ENCODE measurements at places on chromosomes 3 and 15.
A peak's percentile ranks its signal among the peaks of the same experiment; 100 is the strongest.

DNA sequence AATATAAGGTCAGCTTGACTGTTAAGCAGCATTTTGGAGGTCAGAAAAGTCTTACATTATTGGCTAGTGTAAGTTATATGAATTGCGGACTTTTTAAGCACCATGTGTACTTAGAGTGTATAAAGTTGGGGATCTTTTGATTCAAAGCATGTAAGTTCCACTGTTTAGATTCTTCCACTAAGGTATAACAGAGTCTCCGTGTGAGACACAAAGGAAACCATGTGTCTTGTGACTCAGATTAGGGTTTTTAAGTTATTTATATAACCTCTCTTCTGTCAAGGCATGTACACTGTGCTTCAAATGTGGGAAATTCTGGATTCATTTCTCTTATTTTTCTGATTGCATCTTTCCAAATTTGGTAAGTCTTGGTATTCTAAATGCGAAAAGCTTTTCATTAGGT lies 143.5 kb upstream of the SOX2 start:
- DNase-seq: peak; percentile 25

DNA sequence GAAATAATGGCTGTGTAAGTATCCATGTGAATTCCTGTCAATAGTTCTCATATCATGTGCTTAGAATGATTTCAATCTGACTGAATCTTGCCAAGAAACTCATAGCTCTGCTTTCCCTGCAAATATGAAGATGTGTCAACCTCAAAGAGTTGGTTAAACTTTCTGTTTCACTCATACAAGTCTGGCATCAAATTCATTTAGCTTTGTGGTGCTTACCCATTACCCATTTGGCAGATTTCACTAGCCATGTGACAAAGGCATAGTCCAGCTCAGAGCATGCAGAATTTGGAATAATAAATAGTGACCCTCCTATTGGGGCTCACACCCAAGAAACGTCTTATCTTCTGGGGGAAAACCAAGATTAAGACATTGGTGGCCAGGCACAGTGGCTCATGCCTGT lies 256.6 kb upstream of the TPRG1 start:
- DNase-seq: peak; percentile 57

GRCh38 chr3:177538048-177538749 lies 340.9 kb upstream of the TBL1XR1 start:
- DNase-seq: peak; percentile 48

GRCh38 chr15:59280855-59281254 lies 74.2 kb downstream of the LDHAL6B start:
- no peak for DNase-seq

DNA sequence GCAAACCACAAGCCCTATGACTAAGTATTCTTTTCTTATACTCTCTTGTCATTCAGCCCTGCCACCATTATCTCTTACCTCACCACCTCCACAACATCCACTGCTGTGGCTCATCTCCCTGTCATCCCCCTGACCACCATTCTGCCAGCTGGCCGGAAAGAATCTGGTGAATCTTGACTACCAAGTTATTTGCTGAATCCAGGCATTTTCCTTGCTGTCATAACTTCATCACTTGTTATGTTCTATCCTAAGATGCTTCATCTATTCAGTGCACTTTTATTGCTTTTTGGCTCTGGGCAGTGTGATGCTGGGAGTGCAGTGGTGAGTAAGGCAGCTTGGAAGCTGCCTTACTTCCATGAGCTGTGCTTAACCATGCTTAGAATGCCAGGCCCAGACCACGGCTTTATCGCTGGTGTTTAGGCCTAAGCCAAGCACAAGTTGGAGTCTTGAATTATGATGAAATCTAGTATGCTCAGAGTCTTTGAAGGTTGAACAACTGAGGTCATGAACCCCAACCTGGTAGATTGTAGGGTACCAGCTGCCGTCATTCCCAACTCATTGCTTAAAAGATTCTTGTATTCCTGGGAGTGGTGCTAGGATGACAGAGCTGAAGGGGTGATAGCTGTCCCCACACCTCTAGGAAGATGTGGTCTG lies 27.0 kb upstream of the APH1B start:
- DNase-seq: peak; percentile 99

DNA sequence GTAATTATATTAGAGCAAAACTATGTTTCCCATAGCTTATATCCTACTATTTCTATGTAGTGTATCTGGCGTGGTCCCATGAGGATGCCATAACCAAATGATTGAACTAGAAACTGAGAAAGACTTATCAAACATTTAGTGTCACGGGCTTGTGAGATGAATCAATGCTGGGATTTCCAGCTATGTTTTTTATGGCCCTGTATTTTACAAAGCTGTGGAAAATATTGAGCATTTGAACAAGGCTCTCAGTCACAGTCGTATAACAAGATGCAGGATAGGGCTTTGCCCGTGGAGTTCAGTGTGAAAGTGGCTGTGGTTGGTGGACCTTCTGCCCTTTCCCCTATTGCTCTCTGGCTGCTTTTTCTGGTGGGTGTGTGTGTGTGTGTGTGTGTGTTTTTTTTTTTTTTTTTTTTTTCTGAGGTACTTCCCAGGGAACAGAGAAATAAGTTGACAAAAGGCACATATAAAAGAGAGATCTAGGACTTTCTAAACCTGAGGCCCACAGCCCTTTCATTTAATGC lies 60.7 kb downstream of the CACNA1D start:
- no peak for DNase-seq

Data from fibroblast of upper back skin (primary cell).